Lung (tissue), 17 donors: ENCODE measurements at places on chromosomes 2 and 18. TPM values are rescaled to one million over a fixed set of nuclear protein-coding genes. Genes with fewer than 3 reads are reported as not detected.

ORMDL1 gene
- 118 TPM for total RNA-seq

ANKRD62 gene
- 0.06 TPM for total RNA-seq

SCN2A gene
- 0.31 TPM for total RNA-seq

KCNG2 gene
- total RNA-seq: 0.80 TPM

ZSWIM2 gene
- not detected for total RNA-seq

BOLL gene
- total RNA-seq: not detected

CEBPZOS gene
- total RNA-seq: 28.9 TPM

UNC50 gene
- 38.2 TPM for total RNA-seq

FLACC1 gene
- total RNA-seq: 8.0 TPM

FAHD2A gene
- total RNA-seq: 38.3 TPM

UGT1A4 gene
- total RNA-seq: not detected

UGT1A3 gene
- total RNA-seq: not detected

SERPINB4 gene
- total RNA-seq: 0.34 TPM

USP34 gene
- 87.9 TPM for total RNA-seq

GRCh38 chr2:155747531-155747930 is 585.0 kb downstream of the NR4A2 start:
- DNase-seq: no peak

- peak; percentile 82 for DNase-seq
These were observed 63.4 kb downstream of the NCKAP5 start for GRCh38 chr2:133504566-133505505.

DNA sequence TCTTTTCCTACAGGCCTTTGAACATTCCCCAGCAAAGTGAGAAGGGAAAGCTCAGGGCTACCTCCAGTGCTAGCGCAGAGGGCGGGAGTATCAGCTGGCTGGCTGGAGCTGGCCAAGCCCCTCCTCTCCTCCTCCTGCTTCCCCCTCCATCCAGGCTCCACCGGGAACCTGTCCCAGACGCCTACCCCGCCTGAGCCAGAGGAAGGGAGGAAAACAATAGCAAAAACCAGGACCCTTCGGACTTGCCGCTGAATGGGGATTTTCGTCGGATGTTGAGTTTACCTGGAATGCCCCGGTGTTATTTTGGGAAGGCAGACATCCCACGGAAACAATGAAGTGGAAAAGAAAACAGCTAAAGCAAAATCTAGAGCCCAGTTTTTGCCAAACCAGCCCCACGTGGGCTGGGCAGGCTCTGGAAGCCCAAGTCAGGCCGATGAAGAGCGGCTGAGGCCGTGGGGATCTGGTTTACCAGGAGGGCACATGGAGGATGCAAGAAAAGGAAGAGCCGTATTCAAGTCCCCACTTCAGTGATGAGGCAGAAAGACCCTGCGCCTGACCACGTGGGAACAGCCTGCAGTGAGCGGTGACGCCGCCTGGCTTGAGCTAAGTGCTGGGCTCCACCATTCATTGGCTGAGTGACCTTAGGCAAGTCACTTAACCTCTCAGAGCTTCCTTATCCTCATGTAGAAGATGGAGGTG is 100.4 kb upstream of the LCLAT1 start:
- peak; percentile 49 for DNase-seq

GRCh38 chr18:9260388-9261380 is 73.9 kb upstream of the TWSG1 start:
- no peak for DNase-seq

DNA sequence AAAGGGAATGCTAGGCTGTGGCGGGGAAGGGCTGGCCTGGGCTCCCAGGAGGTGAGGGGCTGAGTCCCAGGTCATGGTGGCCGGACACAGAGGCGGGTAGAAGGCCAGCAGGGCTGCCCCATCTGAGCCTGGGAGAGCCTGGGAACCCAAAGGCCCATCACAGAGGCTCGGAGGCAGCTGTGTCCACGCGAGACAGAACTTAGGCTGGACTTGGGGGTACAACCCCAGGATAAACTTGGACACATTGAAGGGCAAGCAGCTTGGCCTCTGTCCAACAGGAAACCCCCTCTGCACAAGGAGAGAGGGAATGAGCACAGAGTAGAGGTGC is 95.9 kb downstream of the ZFP36L2 start:
- no peak for DNase-seq

- DNase-seq: no peak
These were observed 111.7 kb downstream of the BABAM2 start for GRCh38 chr2:28002181-28002580.

DNA sequence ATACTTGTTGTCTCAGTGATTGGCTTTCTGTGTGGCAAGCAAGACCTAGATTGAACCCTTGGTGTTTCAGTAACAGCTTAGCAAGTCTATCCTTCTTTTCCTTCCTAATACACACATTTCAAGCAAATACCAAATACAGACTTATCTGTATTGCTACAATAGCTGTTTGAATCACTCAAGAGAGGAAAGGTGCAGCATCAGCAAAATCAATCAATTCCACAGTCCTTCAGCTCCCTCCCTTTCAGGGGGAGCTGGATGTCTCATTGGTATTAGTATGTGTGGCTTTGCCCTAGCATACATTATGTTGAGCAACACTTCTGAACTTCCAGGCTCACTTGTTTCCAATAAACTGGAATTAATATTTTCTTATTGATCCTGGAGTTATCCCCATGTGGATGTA is 323.1 kb downstream of the TMX3 start:
- DNase-seq: no peak

- no peak for DNase-seq
These were observed 51.7 kb downstream of the PDCL3 start for GRCh38 chr2:100614455-100615000.

- DNase-seq: no peak
These were observed 562.8 kb downstream of the TMEM182 start for GRCh38 chr2:103324671-103325070.

GRCh38 chr2:176112375-176113302 is 3.9 kb upstream of the HOXD10 start:
- DNase-seq: no peak

DNA sequence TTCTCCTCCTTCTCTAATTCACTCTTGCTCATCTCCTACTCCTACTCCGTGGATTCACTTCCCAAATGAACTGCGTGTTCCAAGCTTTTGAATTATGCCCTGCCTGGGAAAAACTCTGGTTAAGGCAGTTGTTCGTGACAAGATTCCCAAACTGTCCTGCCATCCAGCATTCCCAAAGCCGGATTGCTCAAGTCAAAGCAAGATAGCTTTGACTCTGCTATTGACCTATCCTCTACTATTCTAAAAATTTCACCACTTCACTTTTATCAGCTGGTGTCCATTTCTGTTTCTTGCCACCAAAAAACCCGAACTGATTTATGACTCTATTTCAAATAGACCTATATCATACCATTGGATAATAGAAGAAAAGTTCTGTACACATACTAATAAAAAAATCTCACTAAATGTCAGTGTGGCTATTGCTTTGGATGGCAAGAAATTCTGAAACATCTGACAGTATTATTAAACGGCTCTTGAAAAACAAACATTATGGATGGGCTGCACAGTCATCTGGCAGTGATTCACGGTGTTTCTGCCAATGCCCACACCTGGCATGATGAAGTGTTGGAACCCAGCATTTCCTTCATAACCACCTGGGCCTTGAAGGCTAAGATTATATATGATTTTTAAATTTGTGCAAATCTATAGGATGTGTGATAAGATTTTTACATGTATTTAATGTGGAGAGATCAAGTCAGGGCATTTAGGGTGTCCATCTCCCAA is 87.4 kb downstream of the NCKAP5 start:
- DNase-seq: no peak

GRCh38 chr18:32271672-32272208 is 81.9 kb downstream of the MEP1B start:
- peak; percentile 54 for DNase-seq

DNA sequence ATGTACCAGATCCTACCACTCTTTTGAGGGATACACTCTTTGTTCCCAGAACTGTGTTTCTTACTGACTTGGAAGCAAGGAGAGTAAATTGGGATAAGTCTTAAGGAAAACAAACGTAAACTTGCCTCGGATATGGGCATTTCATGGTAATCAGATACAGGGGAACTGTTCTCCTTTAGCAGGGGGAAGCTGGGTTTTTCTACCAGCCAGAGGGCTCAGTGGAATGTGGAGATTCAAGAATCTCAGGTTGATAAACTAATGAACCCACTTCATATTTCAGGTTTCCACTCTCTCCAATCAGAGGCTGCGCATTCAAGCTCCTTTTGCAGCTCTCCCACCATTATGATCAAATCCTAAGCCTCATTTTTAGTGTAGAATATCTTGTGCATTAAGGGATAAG is 676.5 kb upstream of the FSHR start:
- peak; percentile 15 for DNase-seq

DNA sequence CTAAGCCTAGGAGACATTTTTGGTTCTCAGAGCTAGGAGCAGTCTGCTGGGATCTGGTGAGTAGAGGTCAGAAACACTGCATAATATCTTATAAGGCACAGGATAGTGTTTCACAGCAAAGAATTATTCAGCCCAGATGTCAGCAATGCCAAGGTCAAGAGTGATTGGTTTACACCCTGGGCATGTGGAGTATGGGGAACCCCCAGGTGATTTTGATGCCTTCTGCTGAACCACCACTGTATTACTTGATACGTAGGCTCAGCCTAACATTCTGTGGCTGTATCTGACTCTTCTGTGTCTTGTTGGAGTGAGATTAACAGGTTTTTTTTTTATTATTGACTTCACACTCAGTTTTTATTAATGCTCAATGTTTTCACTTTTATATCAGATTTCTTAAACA is 6.0 kb downstream of the DDX18 start:
- DNase-seq: no peak

- DNase-seq: peak; percentile 23
These were observed 115.4 kb upstream of the ZNF521 start for GRCh38 chr18:25467226-25467987.

DNA sequence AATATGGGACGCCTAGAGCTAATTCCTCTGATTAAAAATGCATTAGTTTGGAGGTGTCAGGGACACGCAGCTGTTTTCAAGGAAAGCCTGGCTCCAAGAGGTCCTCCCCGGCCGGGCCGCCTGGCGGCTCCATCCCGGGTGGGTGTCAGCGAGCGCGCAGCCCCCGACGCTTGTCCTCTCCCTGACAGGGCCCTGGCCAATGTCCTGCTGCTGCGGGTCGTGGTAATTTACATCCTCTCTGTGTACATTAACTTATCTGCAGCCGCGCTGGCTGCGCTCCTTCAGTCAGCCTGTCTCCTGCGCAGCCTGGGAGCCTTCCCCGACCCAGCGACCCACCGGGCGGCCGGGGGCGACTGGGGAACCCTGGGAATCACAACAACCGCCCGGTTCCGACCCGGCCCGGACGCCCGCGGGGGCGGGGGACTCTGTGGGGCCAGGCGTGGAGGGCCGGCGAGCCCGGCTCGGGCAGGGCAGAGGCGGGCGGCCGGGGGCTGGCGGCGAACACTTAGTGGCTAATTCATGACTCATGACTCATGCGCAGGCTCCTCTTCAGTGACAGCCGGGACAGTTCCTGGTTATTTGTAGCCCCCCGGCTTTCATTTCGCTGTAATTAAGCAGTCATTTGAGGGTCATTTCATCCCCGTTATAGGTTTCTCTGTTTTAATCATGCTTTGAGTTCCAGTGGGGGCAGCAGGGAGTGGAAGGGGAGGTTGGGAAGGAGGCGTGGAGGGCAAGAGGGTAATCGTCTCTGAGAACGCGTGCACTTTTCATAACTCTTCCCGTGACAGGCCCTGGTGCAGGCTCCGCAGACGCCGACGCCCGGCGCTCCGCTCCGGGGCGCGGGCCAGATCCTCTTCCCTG is 141.9 kb upstream of the CTAGE1 start:
- DNase-seq: peak; percentile 96

DNA sequence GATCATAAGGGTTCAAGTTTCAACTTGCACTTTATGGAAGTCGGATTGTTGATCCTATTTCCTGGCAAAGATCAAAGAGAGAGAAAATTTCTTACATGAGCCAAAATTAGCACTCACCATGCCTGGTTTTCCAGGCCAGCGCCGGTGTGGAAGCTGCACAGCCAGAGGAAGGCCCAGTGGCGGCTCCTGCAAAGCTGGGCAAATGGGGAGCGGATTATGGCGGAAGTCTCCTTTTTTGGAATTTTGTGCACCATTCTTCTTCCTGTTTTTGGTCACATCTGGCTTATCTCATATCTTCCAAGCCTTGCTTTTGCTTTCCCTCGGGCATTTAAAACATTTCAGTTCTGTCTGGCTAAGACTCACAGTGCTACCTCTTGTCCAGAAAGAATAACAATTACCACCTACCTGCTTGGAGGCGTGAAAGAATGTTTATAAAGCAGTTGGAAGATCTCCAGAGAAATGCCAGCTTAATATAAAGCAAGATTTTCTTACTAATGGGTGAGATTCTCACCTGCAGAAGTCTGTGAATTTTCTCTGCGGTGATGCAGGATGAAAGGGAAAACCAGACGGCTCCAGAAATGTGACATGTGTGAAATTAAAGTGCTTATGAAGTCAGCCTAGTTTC is 94.3 kb downstream of the ASAP2 start:
- DNase-seq: no peak

DNA sequence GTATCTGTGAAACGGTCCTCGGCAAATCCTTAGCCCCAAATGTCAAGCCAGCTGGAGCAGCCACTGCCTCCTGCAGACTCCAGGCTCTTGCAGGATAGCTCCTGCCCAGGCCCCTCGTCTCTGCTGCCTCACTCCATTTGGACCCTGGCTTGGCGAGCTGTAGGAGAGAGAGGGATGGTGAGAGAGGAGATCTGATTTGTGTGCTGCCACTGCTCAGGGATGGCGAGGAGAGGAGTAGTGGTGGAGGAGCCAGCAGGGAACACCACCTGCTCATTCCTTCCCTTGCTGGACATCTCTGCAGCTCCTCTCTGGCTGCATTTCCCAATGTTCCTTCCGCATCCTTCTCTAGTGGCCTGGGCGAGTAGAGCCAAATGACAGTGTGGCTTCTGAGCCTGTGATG is 109.1 kb upstream of the NCK2 start:
- DNase-seq: no peak

- no peak for DNase-seq
These were observed 336.5 kb upstream of the TFPI start for GRCh38 chr2:187890690-187891089.

DNA sequence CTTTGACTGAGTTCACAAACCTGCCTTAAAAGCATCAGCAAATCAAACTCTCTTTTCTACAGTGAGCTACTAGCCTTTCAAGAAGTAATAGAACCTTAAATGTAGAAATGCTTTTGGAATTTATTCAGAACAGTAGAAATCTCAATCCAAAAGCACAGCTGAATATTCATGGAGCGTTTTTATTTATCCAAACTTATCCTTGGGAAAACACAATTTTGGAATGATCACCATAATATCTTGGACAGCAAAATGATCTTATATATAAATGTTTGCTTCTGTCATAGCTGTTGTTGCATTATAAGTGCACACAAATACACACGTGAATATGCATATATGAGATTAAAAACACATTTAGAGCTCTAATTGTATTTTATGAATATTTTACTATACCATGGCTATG is 747.3 kb upstream of the PIK3C3 start:
- no peak for DNase-seq

GRCh38 chr2:96874198-96874831 is 4.4 kb upstream of the SEMA4C start:
- DNase-seq: no peak

GRCh38 chr2:146228020-146228393 is 1616.8 kb upstream of the ACVR2A start:
- no peak for DNase-seq

DNA sequence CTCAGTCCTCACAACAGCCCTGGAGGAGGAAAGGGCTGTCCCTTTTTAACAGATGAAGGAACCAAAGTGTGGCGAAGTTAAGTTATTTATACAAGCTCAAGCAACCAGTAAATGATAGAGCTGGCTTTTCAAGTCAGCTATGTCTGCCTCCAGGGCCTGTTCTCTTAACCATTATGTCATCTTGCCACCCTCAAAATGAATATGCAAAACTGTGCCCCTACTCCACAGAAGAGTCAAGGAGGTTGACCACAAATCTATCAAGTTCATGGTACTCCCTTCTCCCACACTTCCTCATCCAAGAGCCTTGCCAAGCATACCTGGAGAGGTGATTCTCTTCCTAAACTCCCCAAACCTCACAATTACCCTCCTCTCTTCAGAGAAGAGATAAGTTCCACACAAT is 37.3 kb upstream of the CREB1 start:
- DNase-seq: no peak
